ENCODE measurements at places on chromosomes 6 and 20.
A peak's percentile ranks its signal among the peaks of the same experiment; 100 is the strongest.

DNA sequence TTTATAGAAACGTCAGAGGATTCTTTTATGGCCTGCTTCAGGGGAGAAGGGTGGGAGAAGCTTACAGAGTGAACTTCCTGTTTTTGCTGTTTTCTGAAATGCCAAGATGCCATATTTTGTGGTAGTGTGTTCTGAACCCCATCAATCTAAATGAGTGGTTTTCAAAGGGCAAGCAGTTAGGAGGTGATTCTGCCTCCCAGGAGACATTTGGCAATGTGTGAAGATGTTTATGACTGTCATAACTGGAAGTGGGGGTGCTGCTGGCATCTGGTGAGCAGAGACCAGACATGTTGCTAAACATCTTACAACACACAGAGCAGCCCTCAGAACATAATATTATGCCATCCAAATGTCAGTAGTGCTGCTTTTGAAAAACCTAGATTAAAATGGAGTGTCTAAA is 6.0 kb upstream of the PRL start:
- H3K36me3 ChIP-seq = no peaks in the 10 kb centered on the region
- DNase-seq = no peak
- H3K27ac ChIP-seq = no peak overlapping the region
- no peaks in the 10 kb centered on the region for H3K27me3 ChIP-seq

DNA sequence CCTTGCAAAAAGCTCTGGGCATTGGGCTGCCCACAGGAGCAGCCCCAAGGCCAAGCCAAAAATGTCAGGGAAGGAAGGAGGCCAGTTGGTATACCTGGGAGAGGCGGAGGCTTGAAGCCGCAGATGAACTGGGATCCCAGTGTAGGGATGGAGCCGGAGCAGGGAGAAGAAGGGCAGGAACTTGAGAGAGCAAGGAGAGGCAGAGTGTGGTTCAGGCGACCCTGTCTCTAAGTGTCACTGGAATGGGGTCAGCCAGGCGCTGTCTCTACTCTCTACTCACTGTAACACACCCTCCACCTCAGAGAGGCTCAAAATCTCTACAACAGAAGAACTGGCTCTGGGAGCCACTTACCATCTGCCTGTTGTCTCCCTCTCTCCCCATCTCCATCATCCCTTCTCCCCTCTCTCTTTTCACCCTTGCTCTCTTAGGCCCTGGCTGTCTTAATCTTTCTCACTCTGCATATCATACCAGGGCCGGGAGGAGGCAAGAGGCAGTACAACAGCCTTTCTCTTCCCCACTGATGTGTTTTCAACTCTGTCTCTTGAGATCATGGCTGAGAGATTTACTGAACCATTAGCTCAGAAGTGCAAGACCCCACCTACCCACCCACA is 93.3 kb downstream of the CRYBG1 start:
- H3K27ac ChIP-seq = no peak overlapping the region
- no peaks in the 10 kb centered on the region for H3K27me3 ChIP-seq
- no peak overlapping the region for H3K4me3 ChIP-seq

GRCh38 chr6:83008626-83009025 is 57.0 kb downstream of the UBE3D start:
- H3K27ac ChIP-seq = peak overlapping the region; percentile 8
- no peak for DNase-seq
- no peaks in the 10 kb centered on the region for H3K27me3 ChIP-seq
- no peak overlapping the region for H3K4me3 ChIP-seq

- H3K27ac ChIP-seq = peak overlapping the region; percentile 93
- H3K27me3 ChIP-seq = no peaks in the 10 kb centered on the region
- H3K4me3 ChIP-seq = peak overlapping the region; percentile 81
- peaks cover 73% of the 10 kb centered on the region for H3K4me1 ChIP-seq
- no peak for DNase-seq
Observed at GRCh38 chr6:158717341-158718330, 67.8 kb downstream of the SYTL3 start.

DNA sequence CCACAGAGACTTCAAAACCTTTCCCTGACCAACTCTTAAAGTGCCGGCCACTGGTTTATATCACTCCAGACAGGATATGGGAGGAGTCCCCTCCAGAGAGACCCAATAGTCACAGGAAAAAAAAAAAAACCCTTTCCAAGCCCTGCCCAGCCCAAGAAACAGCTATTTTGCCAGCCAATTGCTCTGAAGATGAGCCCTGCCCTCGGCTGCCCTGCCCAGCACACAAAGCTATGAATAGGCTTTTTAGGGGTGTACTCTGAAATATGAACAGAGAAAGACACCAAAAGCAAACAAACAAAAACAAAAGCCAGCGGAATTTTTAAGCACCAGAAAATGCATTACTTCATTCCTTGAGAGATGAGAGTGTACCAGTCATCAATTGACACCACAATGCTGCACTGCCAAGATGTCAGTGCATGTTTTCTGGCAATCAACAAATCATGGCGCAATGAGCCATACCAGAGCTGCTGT is 275.1 kb downstream of the C6orf118 start:
- no peak overlapping the region for H3K4me3 ChIP-seq
- H3K27me3 ChIP-seq = no peaks in the 10 kb centered on the region
- no peak overlapping the region for H3K27ac ChIP-seq
- H3K4me1 ChIP-seq = no peaks in the 10 kb centered on the region
- H3K36me3 ChIP-seq = no peaks in the 10 kb centered on the region
- DNase-seq = no peak

DNA sequence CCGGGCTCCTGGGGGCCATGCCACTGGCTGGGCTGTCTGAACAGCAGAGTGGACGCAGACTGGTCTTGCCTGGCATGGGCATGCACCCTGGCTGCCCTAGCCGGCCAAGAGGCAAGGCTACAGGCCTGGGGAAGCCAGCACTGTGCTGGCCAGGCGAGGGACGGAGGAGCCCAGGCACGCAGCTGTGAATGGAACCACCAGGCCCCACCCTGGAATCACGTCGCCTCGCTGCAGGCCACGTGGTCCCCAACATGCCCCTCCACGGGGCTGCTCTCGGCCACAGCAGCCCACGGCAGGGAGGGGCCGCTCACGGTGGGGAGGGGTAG is 4.0 kb downstream of the UCKL1 start:
- DNase-seq = no peak
- H3K36me3 ChIP-seq = peaks cover 34% of the 10 kb centered on the region
- no peaks in the 10 kb centered on the region for H3K27me3 ChIP-seq
- peaks cover 61% of the 10 kb centered on the region for H3K4me1 ChIP-seq
- no peak overlapping the region for H3K4me3 ChIP-seq

- no peaks in the 10 kb centered on the region for H3K27me3 ChIP-seq
- no peak overlapping the region for H3K4me3 ChIP-seq
- no peaks in the 10 kb centered on the region for H3K36me3 ChIP-seq
- H3K27ac ChIP-seq = no peak overlapping the region
Observed at GRCh38 chr20:16842486-16843120, 94.4 kb downstream of the OTOR start.

GRCh38 chr20:19549896-19550295 is 208.2 kb upstream of the RIN2 start:
- no peak overlapping the region for H3K27ac ChIP-seq
- H3K36me3 ChIP-seq = no peaks in the 10 kb centered on the region
- no peaks in the 10 kb centered on the region for H3K27me3 ChIP-seq
- H3K4me1 ChIP-seq = no peaks in the 10 kb centered on the region

- H3K4me3 ChIP-seq = no peak overlapping the region
- no peak for DNase-seq
- no peaks in the 10 kb centered on the region for H3K36me3 ChIP-seq
- H3K27ac ChIP-seq = no peak overlapping the region
- H3K27me3 ChIP-seq = no peaks in the 10 kb centered on the region
- no peaks in the 10 kb centered on the region for H3K4me1 ChIP-seq
Observed at GRCh38 chr20:16926626-16927430, 178.7 kb downstream of the OTOR start.

- H3K27me3 ChIP-seq = no peaks in the 10 kb centered on the region
- DNase-seq = no peak
- H3K36me3 ChIP-seq = peaks cover 2% of the 10 kb centered on the region
- H3K4me3 ChIP-seq = no peak overlapping the region
- H3K27ac ChIP-seq = no peak overlapping the region
Observed at GRCh38 chr6:38095054-38095453, 275.5 kb downstream of the ZFAND3 start.

- H3K4me1 ChIP-seq = peaks cover 7% of the 10 kb centered on the region
- no peak overlapping the region for H3K27ac ChIP-seq
- no peak overlapping the region for H3K4me3 ChIP-seq
- H3K27me3 ChIP-seq = peaks cover 8% of the 10 kb centered on the region
- peaks cover 6% of the 10 kb centered on the region for H3K36me3 ChIP-seq
Observed at GRCh38 chr20:45817376-45818194, 5.1 kb downstream of the UBE2C start.

DNA sequence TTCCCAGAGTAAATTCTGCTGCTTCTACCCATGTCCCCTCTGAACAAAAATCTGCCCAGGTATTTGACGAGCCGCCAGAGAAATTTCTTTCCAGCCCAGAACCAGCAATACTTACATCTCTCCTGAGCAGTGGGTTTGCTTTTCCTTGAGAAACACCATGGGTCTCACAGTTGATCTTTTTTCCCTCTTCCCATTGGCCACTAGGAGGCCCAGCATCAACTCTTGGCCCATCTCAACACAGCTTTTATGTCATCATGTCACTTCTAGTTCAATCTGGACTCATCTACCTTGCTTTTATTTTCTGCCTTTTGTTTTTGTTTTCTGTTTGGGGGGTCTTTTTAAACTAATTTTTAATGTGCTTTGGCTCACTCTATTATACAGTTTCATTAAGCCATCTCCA is 18.8 kb downstream of the MAFB start:
- H3K27me3 ChIP-seq = peaks cover 10% of the 10 kb centered on the region
- DNase-seq = no peak
- H3K27ac ChIP-seq = no peak overlapping the region
- H3K4me3 ChIP-seq = no peak overlapping the region

DNA sequence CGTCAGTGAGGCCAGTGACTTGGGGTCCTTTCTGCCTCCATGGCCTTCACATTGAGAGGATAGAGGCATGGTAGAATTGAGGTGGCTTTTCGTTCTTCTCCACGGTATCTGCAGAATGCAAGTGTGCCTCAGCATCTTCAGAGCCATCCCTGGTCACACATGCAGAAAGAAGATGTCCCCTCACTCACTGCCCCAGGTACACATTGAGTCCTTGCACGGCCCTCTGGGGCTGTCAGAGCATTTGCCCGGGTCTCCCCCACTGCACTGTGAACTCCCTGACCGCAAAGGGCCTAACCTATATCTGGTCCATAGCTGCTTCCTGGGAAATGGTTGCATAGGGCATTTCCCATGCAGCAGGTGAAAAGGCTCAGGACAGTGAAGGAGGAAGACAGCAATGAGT is 115.7 kb downstream of the SCML4 start:
- H3K36me3 ChIP-seq = peaks cover 32% of the 10 kb centered on the region
- H3K4me3 ChIP-seq = no peak overlapping the region
- H3K27ac ChIP-seq = no peak overlapping the region
- H3K27me3 ChIP-seq = no peaks in the 10 kb centered on the region
- no peak for DNase-seq

DNA sequence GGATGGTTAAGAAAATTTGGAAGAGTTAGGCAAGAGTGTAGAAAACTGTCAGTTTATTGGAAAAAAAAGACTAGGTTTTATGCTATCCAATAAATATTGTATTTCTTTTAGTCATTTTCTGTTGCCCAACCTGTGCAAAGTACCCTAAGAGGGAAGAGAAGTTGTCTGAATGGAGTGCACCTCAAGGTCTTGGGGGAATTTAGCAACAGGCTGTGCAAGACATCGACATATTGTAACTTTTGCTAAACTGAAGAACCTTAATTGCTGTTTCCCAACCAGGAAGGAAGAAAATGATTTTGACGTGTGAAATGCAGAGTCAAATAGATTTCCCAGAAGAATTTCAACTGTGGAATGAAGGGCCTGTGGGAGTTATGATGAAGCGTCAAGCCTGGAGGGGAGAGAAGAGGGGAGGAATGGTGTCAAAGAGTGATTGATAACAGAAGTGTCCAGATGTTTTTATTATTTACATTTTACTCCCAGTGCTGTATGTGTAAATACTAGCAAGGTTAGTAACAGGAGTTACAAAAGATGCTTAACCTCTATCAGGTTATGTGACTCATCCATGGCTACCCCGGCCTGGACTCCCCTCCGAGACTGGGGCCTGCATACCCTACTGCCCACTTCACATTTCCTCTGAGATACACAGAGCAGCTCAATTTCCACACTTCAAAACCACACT is 246.8 kb downstream of the MYLK4 start:
- peaks cover 57% of the 10 kb centered on the region for H3K27me3 ChIP-seq
- no peaks in the 10 kb centered on the region for H3K4me1 ChIP-seq
- no peak for DNase-seq
- H3K4me3 ChIP-seq = no peak overlapping the region
- H3K36me3 ChIP-seq = no peaks in the 10 kb centered on the region

DNA sequence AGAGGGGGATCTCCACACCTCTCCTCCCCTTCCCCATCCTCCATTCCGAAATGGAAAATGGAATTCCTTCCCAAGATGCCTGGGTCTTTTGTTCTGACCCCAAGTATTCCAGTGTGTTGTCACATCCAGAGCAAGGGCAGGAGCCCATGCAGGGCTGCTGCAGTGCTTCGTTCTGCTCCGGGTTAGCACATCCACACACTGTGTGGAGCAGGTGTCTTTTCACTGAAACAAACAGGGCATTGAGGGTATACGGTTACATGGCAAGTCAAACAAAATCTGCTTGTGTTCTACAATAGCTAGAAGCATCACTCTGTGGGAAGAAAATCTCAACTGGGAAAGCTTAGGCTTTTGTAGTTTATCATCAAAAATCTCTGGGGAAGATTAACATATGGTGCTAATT is 56.9 kb downstream of the LYRM2 start:
- no peak for DNase-seq
- H3K4me1 ChIP-seq = no peaks in the 10 kb centered on the region
- peaks cover 2% of the 10 kb centered on the region for H3K36me3 ChIP-seq

DNA sequence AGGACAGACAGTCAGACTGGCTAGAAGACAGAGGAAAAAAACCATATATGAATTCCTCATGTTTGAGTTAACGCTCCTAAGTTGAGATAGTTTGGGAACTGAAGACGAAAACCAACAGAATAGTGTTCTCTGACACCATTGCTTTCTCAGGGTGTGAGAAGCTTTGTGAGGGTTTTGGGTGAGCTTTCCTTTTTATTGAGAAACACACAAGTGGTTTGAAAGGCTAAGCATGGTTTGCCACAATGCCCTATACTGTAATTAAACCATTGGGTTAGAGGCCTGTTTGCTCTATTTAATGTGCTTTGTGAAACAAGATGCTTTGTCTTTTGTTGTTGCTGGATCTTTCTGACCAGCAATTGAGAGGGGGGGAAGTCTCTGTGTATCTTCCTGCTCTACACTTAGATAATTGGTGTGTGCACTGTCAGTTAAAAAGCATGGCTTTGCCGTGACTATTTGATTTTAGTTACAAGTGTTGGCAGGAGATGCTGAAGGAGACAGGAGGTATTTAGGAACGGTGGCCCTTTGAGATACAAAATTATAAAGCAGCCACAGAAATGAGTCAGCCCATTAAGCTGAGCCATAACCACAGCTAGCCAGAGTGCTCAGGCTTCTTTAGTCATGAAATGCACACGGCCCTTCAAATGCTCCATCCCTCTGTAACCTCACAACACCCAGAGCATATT is 273.0 kb upstream of the PREP start:
- no peak overlapping the region for H3K4me3 ChIP-seq
- no peak for DNase-seq
- H3K27me3 ChIP-seq = no peaks in the 10 kb centered on the region
- no peaks in the 10 kb centered on the region for H3K4me1 ChIP-seq

All from central memory CD8-positive, alpha-beta T cell (primary cell).